ENCODE measurements at places on chromosomes 11 and 22.

GRCh38 chr11:106309070-106309684, 231.7 kb downstream of the AASDHPPT start:
- DNase-seq = no peak

DNA sequence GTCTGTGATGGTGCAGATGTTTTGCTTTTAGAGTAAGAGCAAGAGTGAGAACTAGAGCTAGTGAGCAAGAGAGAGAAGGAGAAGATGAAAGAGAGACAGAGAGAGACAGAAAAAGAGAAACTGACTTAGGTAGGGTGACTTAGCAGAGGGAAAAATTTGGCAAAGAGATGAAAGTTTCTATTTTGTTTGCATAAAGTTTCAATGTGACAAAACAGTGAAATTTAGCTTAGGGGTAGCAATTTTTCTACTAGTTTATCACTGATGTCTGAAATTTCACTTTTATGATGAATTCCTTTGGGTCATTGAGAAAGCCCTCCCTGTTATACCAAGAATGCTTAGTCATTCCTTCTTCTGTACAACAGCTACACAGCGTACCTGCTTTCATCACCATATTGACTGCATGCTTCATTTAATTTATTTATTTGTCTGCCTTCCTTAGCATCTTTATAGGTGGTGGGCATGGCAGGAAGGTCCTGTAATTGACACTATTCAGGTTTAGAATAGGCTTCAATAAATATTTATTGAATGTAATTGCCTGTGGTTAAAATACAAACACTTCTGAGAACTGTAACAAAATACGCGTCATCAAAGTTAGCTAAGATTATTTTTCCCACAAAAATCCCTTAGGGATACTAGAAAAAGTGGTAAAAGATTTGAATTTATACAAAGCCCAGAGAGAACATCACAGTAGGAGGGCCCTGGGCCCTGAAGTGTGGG, 19.9 kb upstream of the CTSC start:
- no peak for DNase-seq

DNA sequence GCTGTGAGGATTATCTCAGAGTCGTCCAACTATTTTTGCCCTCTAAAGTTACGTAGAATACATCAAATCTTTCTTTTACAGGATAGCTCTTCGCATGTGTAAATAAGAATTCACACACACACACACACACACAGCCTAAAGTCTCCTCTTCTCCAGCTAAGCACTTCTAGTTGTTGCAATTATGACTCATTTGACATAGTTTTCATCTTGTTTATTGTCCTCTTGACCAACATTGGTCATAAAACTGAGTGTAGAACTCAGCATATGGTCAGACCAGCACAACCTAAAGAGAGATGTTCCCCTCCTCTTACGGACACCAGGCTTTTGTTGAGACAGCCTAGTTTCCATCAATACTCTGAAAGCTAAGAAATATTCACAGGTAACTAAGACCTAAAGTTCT, 234.2 kb downstream of the BLID start:
- DNase-seq = no peak

DNA sequence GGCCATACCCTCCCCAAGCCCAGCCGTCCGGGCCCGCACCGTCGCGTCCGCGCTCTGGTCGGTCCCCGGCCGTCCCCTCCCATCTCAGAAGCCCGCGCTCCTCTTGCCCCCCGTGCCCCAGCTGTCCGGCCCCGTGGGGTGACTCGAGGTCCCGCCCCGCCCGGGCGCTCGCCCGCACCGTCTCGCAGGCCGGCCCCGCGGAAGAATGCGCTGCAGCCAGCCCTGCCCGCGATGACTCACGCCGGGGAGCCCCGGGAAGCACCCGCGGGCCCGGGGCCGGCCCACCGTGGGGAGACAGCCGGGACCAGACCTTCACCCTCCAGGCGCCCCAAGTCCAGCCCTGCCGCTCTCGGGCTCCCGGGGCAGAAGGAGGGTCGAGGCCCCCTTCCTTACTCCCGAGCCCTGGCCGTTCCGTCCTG, 320 bp upstream of the PHLDA2 start:
- peak; percentile 59 for DNase-seq

- no peak for DNase-seq
These were observed 626 bp downstream of the KRTAP5-7 start for GRCh38 chr11:71527576-71528210.

All from RPMI8226 (cell line).